NCI-H226 (cell line): ENCODE measurements at places on chromosomes 6 and 20.

DNA sequence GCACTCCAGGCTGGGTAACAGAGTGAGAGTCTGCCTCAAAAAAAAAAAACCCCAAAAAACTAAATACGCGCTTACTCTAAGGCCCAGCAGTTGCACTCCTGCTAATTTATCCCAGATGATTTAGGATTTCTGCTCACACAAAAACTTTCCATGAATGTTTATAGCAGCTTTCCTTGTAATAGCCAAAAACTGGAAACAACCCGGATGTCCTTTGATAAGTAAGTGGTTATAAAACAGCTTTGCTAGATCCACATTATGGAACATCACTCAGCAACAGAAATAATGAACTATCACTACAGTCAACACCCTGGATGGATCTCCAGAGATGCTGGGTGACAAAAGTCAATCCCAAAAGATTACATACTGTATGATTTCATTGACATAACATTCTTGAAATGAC is 220.4 kb upstream of the JARID2 start:
- no peak for DNase-seq

GRCh38 chr20:17704589-17705317 is 5.0 kb downstream of the BANF2 start:
- no peak for DNase-seq

- DNase-seq = peak; percentile 18
Measured at GRCh38 chr6:107716688-107717089, 107.4 kb downstream of the SCML4 start.

DNA sequence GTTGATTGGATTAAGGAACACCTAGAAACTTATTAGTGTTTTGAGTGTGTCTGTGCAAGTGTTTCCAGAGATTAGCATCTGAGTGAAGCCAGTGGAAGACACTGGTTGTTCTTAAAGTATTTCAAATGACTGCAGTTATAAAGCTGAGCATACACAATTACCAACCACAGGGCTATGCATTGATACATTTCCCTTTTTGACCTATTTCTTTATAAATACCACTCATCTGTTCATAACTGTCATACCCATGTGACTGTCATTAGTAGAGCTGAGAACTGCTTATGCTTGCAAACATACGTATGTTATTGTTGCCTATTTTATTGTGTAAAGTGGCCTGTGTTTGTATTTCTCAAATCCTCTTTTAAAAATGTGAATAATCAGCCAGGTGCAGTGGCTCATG is 15.3 kb upstream of the ZC3H12D start:
- DNase-seq = no peak

DNA sequence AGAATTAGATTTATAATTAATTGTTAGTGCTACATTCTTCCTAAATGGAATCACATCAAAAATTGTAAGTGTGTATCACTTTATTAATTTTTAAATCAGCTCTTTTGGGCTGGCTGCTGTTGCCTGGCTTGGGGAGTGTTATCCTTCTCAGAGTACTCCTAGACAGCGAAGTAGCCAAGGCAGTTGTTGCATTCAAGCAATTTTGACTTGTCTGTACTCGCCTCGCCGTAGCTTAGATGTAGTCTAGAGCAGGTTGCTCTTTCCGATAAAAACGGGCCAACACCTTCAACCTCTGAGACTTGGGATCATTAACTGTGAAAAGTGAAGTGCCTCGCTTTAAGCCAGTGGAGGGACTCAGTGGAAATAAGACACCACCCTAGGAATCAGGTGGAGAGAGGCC is 151.3 kb downstream of the FARS2 start:
- no peak for DNase-seq

DNA sequence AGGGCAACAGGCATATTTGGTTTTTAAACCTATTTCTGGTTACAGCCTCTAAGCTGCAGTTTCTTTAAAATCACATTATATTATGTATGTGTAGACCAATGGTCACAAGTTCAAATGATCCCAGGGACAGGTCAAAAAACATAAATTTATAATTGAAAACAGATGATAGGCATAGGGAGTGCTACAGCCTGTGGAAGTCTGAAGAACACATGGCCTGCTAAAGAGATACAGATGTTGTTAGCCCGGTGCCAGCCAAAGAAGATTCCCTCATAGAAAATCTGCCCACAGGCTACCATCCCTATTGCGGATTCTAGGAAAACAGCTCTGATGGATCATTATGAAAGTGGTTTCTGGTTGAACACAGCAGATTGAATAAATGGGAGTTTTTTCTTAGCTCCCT is 65.3 kb downstream of the NRSN1 start:
- no peak for DNase-seq

GRCh38 chr20:23926526-23926880 is 47.0 kb upstream of the CST5 start:
- no peak for DNase-seq
